Naive B cell (primary cell): ENCODE measurements at places on chromosomes 5 and 9. TPM values are rescaled to one million over a fixed set of nuclear protein-coding genes. Genes with fewer than 3 reads are reported as not detected.
A peak's percentile ranks its signal among the peaks of the same experiment; 100 is the strongest.

GRCh38 chr5:43352915-43353314, 39.7 kb upstream of the HMGCS1 start:
- no peak overlapping the region for H3K27ac ChIP-seq
- H3K36me3 ChIP-seq: no peaks in the 10 kb centered on the region
- no peak for DNase-seq
- no peak overlapping the region for H3K4me3 ChIP-seq

DNA sequence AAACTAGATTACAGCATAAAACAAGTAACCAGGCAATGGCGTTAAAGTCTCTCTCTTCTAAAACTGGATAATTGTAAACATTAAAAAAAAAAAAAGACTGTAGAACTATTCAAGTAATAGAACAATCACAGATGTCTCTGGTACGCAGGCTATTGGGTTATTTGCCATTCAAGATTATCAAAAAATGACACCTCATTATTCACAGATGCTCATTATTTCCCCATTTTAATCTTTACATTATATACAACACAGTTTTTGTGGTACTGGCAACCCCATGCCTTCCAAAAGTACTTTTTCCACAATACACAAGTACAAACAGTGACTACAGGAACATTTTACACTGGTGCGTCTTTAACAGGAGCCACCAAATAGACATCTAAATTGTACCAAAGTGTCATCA, 109.4 kb downstream of the ZNF608 start:
- no peak for DNase-seq
- no peaks in the 10 kb centered on the region for H3K27me3 ChIP-seq
- H3K4me3 ChIP-seq: no peak overlapping the region
- peaks cover 7% of the 10 kb centered on the region for H3K4me1 ChIP-seq
- peaks cover 11% of the 10 kb centered on the region for H3K36me3 ChIP-seq

- H3K36me3 ChIP-seq: no peaks in the 10 kb centered on the region
- peaks cover 85% of the 10 kb centered on the region for H3K4me1 ChIP-seq
- H3K27ac ChIP-seq: peak overlapping the region; percentile 72
- H3K27me3 ChIP-seq: no peaks in the 10 kb centered on the region
These were observed 226.6 kb downstream of the EBF1 start for GRCh38 chr5:158873104-158873503.

DNA sequence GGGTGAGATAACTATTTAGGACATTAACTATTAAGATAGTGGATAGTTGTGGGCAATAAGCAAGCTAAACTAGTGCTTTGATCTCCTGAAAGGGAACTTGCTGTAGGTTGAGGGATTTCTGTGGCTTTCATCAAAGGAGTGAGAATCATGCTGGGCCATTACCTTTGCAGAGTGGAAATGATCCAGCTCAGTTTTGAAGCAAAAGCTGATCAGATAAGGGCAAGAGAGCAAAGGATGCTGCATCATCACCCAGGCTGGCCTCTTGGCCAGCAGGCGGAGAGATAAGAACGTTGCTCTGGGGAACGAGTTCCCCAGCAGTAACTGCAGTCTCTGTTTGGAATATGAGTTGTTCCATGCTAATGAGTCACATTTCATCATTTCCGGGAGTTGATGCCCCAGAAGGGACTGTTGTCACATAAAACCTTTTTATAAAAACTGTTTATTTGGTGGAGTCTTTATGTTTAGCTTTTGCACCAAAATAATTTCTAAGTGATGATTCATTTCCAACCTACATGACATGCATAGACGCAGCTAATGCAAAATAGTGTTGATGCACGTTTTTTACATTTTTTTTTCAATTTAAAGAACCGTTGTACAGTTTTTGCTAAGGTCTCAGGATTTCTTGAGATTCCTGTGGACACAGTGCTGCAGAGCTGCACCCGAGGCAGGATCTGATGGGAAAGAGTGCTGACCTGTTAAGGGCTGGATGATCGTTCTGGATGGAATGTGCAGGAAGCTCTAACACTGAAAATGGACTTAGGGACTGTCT, 99.3 kb downstream of the ACTBL2 start:
- no peaks in the 10 kb centered on the region for H3K36me3 ChIP-seq
- no peak for DNase-seq
- H3K4me3 ChIP-seq: no peak overlapping the region

DNA sequence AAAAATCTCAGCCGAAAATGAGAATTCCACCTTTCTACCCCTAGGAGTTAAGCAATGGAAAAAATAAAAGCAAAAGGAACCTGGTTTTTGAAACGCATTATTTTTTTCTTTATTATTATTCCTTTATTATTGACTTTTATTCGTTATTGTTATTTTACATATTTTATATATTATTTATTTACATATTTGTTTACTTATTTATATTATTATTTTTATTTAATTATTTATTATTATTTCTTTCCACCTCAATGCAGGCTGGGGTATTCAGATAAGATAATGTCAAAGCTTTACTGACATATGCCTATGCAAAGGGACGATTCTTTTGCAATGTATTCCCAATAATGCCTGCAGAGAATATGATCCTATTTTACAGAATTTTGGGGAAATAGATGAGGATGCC, 16.7 kb downstream of the UGT3A2 start:
- H3K4me1 ChIP-seq: no peaks in the 10 kb centered on the region
- no peaks in the 10 kb centered on the region for H3K36me3 ChIP-seq
- H3K27me3 ChIP-seq: no peaks in the 10 kb centered on the region
- no peak overlapping the region for H3K27ac ChIP-seq

- H3K36me3 ChIP-seq: no peaks in the 10 kb centered on the region
- H3K27me3 ChIP-seq: no peaks in the 10 kb centered on the region
- no peak overlapping the region for H3K4me3 ChIP-seq
- H3K27ac ChIP-seq: no peak overlapping the region
- no peak for DNase-seq
These were observed 23.5 kb downstream of the ITGA1 start for GRCh38 chr5:52811067-52811749.

- no peaks in the 10 kb centered on the region for H3K4me1 ChIP-seq
- H3K27me3 ChIP-seq: no peaks in the 10 kb centered on the region
- no peak for DNase-seq
These were observed 32.1 kb downstream of the OLFM1 start for GRCh38 chr9:135119496-135120064.

GRCh38 chr5:37054391-37054790, 177.8 kb downstream of the NIPBL start:
- H3K4me3 ChIP-seq: no peak overlapping the region
- H3K4me1 ChIP-seq: no peaks in the 10 kb centered on the region
- H3K27me3 ChIP-seq: no peaks in the 10 kb centered on the region
- peak overlapping the region; percentile 10 for H3K27ac ChIP-seq

DNA sequence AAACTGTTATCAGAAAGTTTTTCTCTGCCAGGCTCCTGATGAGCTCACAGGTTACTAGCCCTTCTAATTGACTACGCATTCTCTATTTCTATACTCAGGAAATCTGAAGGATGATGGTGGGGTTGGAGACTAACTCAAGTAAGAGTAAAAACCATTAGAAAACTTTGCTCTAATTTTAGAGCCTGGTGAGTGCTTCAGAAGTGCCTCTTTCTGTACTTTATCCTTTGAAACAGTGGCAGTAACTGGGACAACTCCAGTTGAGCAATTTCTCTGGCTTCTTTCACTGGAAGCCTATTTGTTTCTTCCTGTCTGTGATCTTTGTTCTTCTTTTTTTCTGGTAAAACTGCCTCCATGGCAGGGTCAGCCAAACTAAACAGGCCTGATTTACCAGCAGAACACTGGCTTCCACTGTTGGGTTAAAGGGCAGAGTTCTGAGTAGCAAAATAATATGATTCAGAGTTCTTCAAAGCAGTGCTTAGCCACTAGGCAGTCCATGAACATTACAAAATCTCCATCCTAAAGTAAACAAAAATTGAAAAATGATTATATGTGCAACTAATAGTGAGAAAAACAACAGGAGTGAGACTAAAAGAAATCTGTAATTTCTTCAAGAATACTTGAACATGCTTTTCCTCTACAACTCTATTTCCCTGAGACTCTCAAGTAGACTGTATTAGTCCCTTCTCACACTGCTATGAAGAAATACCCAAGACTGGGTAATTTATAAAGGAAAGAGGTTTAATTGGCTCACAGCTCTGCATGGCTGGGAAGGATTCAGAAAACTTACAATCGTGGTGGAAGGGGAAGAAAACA, 79.8 kb downstream of the MROH2B start:
- H3K4me3 ChIP-seq: no peak overlapping the region
- no peak for DNase-seq
- H3K27me3 ChIP-seq: no peaks in the 10 kb centered on the region
- no peaks in the 10 kb centered on the region for H3K36me3 ChIP-seq
- no peaks in the 10 kb centered on the region for H3K4me1 ChIP-seq

GRCh38 chr5:64971513-64971912, 202.8 kb downstream of the CWC27 start:
- peaks cover 5% of the 10 kb centered on the region for H3K4me1 ChIP-seq

- no peaks in the 10 kb centered on the region for H3K4me1 ChIP-seq
- peaks cover 25% of the 10 kb centered on the region for H3K27me3 ChIP-seq
- H3K27ac ChIP-seq: no peak overlapping the region
These were observed 121.1 kb downstream of the BOD1 start for GRCh38 chr5:173495225-173495904.

GRCh38 chr5:131677115-131677514, 42.1 kb upstream of the RAPGEF6 start:
- no peak overlapping the region for H3K4me3 ChIP-seq
- peaks cover 5% of the 10 kb centered on the region for H3K4me1 ChIP-seq
- peaks cover 44% of the 10 kb centered on the region for H3K36me3 ChIP-seq

Gene VCAN
- polyA plus RNA-seq: 2.1 TPM

Gene PCDHGA11
- not detected for polyA plus RNA-seq

Gene ENTREP1
- polyA plus RNA-seq: not detected

Gene SCAI
- polyA plus RNA-seq: 2.6 TPM

Gene GABRA1
- not detected for polyA plus RNA-seq

Gene ANKRD18B
- polyA plus RNA-seq: not detected
